ENCODE measurements at places on chromosomes 11 and 22.

DNA sequence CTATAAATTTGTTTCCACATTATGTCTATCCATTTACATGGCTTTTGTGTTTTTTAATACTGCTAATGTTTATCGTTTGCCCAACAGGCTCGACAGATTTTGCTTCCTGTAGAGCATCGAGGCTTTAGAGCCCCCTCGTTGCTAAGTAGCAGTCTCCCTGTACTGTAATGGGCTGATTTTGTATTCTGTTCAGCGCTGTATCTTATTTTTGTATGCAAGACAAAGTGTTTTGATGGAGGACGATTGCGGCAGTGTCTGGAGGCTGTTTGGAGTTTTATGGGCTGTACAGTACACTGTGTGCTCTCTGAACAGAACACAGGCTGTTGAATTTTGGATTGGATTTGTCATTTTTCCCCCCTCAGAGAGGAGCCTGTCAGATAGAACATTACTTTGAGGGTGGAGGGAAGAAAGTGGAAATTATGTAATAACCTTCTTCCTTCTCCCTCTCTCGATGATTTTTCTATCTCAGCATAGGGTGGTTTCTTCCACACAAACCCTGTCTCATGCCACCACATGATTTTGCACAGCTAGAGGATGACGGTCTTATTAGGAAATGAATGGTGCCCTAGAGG lies 104.4 kb downstream of the ZBTB16 start:
- no peak for DNase-seq

DNA sequence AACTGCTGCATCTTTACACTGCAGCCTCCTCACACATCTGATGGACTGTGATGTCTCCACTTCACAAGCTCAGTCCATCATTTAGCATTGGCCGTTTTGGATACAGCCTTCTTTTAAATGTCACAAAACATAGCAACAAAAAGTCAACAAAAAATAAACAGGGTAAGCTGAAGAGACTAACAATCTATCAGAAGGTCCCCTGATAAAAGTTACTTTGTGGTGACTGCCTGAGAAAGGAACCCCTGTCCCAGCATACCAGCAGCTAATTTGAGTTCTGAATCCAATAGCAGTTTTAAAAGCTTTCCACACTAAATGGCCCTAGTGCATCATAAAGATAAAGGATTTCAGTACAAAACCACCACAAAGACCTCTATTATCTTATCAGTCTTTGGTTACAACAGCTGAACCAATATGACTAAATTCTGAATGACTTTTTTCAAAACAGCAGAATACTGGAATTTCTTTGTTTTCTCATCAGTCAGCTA lies 162.4 kb downstream of the SOX6 start:
- DNase-seq = no peak

- DNase-seq = no peak
These were observed 1117.3 kb downstream of the BRD1 start for GRCh38 chr22:48710410-48710809.

- no peak for DNase-seq
These were observed 1475.2 kb downstream of the TBC1D22A start for GRCh38 chr22:48237466-48238283.

- no peak for DNase-seq
These were observed 800.9 kb downstream of the BRD1 start for GRCh38 chr22:49026494-49027367.

DNA sequence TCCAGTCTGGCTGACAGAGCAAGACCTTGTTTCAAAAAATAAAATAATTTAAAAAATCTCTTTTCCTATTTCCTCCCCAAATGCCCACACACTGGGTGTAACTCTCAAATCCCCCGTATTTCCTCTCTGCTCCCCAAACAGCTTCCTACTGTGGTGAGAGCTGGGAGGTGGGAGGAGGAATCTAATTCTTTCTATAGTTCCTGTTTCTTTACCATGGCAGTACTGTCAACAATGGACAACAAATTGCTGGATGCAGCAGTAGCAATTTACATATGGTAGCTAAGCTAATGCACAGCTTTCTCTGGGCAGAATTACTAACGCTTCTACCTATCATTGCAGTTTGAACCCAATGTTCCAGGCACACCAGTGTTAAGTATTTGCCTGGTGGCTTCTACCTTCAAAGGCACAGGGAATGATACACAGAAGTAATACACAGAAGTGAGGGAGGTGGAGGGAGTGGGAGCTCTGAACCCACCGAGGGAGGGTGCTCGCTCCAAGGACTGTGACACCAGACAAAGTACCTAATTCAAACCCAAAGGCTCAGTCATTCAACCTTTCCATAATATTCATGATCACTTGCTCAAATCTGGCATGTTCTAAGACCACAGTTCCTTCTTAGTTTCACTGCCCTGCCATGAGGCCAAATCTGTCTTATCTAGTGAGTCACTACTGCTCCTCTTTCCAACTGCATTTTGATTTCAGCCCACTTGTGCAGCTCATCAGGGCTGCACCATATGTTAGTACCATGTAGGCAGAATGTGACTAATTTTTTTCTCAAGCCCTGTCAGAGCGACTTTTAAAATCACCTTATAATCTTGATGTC lies 37.9 kb downstream of the CELF1 start:
- no peak for DNase-seq

Data from femur (tissue), 1 donor.